ENCODE measurements at places on chromosomes 4 and X. TPM values are rescaled to one million over a fixed set of nuclear protein-coding genes. Genes with fewer than 3 reads are reported as not detected.

The NHS gene
- total RNA-seq = 1.9 TPM

DNA sequence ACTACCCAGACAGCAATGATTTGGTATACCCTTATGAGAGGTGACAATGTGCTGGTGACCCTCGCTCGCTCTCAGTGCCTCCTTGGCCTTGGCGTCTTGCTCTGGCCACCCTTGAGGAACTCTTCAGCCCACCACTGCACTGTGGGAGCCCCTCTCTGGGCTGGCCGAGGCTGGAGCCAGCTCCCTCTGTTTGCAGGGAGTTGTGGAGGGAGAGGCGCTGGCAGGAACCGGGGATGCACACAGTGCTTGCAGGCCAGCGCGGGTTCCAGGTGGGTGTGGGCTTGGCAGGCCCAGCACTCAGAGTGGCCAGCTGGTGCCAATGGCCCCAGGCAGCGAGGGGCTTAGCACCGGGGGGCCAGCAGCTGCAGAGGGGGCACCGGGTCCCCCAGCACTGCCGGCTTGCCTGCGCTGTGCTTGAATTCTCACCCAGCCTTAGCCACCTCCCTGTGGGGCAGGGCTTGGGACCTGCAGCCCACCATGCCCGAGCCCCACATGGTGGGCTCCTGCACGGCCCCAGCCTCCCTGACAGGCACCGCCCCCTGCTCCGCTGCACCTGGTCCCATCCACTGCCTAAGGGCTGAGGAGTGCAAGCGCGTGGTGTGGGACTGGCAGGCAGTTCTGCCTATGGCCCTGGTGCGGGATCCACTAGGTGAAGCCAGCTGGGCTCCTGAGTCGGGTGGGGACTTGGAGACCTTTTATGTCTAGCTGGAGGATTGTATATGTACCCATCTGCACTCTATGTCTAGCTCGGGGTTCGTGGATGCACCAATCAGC, 857.0 kb upstream of the IGFBP7 start:
- DNase-seq = no peak

GRCh38 chr4:113016377-113016776, 33.1 kb upstream of the ANK2 start:
- no peak for DNase-seq

DNA sequence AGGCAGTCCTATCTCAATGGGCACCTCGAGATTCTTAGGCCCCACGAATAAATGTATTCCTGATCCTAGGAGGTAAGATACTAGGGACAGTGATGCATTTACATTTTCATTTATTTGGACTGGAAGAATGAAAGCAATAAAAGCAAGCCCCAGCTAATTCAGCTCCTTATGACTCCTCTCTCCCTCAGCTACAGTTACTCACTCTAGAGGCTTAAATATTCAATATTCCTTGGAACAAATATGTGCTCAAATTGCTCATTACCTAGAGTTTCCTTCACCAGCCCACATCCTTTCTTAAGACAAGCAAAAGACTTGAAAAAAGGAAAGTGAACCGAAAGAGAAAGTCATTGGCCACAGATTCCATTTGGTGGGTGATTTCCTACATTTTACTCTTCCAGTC, 13.9 kb downstream of the PAGE2 start:
- DNase-seq = no peak

DNA sequence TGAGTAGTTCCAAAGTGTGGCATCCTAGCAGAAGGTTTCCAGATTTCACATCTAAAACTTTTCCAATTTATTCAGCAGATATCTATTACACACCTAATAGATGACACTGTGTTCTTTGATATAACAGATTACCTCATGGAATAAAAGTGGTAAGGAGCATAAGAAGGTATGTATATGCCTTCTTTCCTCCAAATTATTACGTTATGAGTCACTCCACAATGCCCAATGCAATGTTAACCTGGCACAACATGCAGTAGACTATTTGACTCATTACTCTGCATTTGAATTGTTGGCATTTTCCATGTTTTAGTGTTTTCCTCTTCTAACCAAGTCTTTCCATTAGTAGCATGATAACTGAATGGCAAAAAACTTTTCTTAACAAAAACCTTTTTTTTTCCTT, 383.6 kb downstream of the ADGRL3 start:
- no peak for DNase-seq

Data from left colon (tissue), 2 donors.